ENCODE measurements at places on chromosomes 1 and 21.

GRCh38 chr1:63450416-63450815 is 72.6 kb downstream of the ITGB3BP start:
- DNase-seq = no peak

DNA sequence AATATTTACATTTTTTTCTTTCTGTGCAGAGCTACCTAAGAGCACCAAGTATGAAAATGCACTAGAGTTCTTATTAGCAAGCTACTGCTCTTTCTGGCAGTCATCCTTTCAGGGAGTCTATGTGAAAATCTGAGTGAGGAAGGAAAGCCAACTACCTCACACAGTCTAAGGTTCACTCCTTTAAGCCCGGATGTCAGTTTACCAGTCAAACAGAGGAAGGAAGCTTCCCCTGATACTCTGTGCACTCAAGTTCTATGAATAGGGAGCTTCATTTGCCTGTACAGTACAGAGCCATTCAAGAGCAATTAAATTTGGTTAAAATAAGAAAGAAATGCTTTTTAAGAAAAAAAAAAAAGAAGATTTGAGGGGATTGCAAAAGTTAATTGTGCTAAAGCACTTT is 6.9 kb downstream of the COL11A1 start:
- DNase-seq = no peak

GRCh38 chr1:199463521-199464127 is 563.9 kb upstream of the NR5A2 start:
- peak; percentile 37 for DNase-seq

GRCh38 chr1:54002544-54003248 is 15.3 kb downstream of the LDLRAD1 start:
- no peak for DNase-seq

DNA sequence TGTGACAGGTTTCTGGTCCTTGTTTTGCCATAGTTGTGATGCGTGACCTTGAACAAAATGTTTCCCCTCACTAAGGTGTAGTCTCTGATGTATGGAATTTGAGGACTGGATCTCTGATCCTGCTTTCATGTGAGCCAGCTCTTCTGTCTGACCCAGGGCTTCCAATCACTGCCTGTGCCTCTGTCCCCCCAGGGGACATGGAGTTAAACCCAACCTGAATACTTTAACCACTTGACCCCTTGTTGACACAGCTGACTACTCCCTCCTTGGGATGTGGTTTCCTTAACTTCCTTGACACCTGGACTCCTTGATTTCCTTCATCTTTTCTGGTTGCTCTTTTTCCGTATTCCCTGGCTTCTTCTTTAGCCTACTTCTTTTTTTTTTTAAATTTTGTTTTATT is 36.0 kb upstream of the SSBP3 start:
- DNase-seq = no peak

DNA sequence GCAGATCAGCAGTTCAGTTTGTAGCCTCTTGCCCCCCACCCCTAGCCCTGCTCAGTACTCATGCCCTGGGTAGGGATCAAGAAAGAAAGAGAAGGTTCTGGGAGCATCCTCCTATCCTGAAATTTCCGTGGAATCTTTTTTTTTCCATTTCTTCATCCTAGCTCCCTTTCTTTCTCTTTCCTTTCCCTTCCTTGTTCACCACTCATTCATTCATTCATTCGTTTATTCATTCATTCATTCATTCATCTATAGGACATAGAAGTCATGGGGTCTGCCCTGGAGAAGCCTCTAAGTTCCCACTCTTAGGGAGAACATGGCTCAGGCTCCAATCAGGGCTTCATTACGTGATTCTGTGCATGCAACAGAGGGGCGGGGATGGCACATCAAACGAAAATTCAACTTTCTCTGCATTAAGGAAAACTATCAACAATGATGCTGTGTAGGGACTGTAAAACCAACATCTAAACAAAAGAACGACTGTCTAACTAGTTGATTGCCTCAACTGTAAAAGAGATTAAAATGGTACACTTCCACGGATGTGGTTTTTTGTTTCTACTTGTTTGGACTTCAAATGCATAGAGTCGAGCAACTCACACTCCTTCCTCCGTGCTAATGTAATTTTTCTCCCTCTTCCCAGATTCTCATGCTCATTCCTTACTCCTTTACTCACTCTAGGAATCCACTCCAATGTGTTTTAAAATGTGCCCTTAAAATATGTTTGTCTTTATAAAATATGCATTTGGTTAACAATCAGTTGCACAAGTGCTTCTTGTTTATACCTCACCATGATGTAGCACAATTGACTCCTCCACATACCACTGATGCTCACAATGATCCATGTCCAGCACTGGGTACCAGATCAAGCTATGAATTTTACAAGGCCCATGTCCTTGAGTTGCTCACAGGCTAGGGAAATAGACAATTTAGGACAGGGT is 101.2 kb upstream of the SLC2A1 start:
- peak; percentile 15 for DNase-seq

DNA sequence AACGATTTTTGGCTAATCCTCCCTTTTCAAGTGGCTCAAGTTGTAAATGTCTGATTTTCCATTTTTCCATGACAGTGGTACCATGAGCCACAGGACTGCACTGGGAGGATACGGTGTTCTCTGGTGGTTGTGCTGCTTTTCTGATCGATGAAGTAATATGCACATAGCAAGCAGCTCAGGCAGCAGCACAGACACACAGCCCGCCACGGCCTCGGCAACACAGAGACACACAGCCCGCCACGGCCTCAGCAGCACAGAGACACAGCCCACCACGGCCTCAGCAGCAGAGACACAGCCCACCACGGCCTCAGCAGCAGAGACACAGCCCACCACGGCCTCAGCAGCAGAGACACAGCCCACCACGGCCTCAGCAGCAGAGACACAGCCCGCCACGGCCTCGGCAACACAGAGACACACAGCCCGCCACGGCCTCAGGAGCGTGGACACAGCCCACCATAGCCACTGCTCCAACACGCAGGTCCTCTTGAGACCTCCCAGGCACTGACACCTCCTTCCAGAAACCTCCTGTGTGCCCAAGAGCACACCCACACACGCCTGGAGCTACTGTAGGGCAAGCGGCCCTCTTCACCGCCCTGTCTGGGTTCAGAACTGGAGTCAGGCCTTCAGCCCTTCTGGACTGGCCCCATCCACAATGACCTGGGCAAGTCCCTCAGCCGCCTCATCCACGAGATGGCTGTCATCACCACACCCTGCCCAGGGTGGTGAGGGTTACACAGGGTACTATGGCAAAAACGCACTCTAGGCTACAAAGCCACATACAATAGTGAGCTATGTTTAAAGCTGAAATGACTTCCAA is 10.4 kb downstream of the PTTG1IP start:
- DNase-seq = no peak
